ENCODE measurements at places on chromosomes 5 and 9.

DNA sequence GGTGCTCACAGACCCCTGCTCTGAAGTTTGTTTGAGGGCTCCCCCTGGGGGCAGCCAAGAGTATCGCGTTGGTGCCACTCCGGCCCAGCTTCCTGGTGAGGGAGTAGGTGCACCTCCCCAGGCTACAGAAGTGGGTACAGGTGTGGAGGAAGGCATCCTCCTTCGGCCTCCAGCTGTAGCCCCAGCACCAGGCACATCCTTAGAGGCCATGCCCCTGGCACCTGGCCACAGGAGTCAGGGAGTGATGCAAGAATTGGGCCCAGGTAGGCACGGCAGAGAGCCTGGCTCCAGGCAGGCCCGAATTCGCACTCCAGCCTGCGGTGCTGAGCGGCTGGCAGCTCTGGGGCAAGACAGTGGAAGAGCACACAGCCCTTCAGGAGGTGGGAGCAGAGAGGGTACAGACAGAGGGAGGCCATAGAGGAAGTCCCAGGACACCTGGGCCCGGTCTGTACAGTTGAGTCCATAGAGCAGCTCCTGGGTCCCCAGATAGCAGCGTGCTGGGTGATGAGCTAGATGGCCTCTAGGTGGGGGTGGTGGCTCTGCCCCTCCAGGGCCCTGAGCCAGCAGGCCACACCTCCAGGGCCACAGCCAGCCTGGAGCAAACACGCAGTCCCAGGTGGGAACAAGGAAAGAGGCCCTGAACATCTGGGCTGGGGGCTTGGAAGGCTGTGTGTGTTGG is 2.4 kb downstream of the SAPCD2 start:
- peak; percentile 84 for DNase-seq

GRCh38 chr5:56328753-56329560 is 95.8 kb upstream of the ANKRD55 start:
- DNase-seq = no peak

- DNase-seq = no peak
Observed at GRCh38 chr5:150593593-150593992, 46.9 kb upstream of the SYNPO start.

DNA sequence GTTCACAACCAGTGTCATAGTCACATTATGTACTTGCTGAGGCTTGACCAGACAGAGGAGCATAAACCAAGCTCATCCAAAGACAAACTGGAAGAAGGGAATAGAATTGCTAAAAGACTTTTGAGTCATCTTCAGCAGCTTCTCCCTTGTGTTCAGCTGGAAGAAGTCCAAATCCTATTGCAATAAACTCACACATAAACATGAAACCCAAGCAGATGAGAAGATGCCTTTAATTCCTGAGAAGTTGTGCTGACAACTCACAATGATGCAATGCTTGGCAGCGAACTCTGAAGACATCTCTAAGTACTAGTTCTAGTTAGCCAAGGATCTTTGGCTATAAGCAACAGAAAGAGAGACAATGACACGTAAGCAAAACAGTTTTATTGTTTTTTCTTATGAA is 642.1 kb downstream of the KCTD16 start:
- peak; percentile 62 for DNase-seq

GRCh38 chr9:120942186-120943001 is 15.8 kb upstream of the TRAF1 start:
- peak; percentile 64 for DNase-seq

- no peak for DNase-seq
Observed at GRCh38 chr9:91477106-91477505, 53.5 kb upstream of the NFIL3 start.

- DNase-seq = no peak
Observed at GRCh38 chr9:136172412-136173079, 32.4 kb downstream of the LHX3 start.

DNA sequence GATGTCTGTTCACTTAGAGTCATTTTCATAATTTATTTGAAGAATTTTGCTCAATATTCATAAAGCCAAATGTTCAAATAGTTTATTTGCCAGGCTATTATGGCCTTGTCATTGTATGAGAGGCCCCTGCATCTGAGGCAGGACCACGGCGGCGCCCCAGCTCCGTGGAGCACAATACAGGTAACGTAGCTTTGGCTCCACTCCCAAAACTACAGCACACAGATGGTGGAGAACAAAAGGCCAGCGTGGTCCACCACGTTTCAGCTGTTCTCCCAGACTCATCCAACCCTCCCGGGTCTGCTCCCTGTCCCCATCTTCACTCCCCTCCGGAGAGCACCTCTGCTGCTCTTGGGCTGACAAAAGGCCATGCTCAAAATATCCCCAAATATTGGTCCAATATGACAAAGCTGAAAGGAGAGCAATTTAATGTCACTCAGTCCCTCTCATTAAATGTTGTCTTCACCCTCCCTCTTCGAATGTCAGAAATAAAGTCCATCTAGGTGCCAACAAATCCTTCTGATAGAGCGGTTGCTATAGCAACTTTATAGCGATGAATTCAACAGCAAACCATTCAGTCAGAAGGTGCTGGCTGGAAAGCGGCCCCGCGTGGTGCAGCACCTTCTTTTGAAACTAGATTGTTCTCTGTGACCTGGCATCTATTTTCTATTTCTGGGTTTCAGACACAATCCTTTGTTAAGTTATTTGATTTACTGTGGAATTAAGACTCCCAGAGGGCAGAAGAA is 504.3 kb downstream of the ARHGEF28 start:
- no peak for DNase-seq

DNA sequence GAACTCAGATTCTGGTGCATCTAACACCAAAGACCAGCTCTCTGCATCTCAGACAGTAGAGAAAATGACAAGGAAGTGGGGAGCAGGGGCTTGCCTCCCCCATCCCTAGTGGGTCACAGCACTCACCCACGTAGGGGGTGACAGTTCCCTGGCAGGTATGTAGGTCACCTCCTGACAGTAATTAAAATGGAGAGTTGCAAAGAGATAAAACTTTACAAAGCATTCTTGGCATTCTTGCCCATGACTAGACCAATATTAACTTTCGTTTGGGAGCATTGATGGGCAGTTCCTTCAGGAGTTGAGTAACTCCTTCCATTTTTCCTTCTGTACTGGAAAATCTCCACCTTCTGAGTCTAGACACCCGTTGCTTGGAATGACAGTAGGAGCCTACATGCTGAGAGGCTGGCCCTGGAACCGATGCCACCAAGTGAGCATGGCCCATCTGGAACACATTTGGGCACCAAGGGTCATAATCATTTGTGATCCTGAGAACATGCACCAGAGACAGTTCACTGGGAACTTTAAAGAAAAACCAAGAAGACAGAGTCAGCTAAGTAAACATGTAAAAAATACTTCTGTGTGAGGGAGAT is 81.5 kb upstream of the MSX2 start:
- no peak for DNase-seq

GRCh38 chr5:125209650-125210049 is 463.2 kb upstream of the ZNF608 start:
- DNase-seq = no peak

GRCh38 chr9:16213781-16214515 is 656.5 kb downstream of the BNC2 start:
- DNase-seq = no peak

GRCh38 chr5:43274435-43275114 is 38.6 kb downstream of the HMGCS1 start:
- no peak for DNase-seq

DNA sequence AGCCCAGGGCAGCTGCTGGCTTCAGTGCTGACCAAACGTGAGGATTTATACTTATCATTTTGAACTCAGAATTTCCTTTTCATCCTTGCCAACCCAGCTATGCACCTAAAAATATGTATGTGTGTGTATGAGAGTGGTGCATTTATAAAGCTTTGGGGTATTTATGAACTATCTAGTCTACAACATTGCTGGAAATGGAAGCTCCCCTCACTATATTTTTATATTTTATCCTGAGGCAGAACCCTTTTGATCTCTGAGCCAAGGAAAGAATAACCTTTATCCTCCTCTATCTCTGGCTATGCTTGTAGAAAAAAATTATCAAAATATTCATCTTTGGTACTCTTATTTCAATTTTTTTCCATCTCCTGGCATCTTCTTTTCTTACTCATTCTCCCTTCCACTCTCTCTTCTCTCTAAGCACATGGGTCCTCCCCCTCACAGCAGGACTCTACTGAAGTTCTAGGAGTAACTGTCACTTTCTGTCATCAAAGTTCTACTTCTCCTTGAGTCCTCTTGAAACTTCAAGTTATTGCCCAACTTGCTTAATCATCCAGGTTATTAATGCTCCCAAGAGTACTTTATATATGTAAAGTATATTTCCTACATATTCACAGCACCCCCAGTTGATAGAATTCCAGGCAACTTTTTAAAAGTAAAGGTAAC is 190.9 kb downstream of the HINT1 start:
- no peak for DNase-seq

- no peak for DNase-seq
Observed at GRCh38 chr9:2228641-2229040, 213.5 kb downstream of the SMARCA2 start.

- no peak for DNase-seq
Observed at GRCh38 chr5:130045334-130045733, 141.1 kb downstream of the CHSY3 start.

- no peak for DNase-seq
Observed at GRCh38 chr9:121348221-121348620, 21.8 kb downstream of the STOM start.

GRCh38 chr5:14913096-14913495 is 41.5 kb upstream of the ANKH start:
- DNase-seq = no peak

DNA sequence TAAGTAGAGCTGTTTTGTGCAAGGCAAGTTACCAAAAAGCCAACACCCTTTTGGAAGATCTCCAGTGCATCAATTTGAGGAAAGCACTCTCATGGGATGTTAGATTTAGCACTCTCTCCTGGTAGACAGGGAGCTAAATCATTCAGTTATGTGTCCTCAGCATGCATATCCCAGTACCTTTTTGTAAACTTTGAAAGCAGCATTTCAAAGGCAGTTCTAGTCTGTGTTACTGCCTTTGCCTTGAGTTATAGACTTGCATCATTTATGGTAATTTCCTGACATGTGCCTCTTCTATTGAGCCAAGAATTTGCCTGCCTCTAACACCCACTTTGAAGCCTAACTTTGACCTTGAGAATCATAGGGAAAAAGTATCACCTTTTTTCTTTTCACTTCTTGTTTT is 120.6 kb downstream of the KIF4B start:
- no peak for DNase-seq

DNA sequence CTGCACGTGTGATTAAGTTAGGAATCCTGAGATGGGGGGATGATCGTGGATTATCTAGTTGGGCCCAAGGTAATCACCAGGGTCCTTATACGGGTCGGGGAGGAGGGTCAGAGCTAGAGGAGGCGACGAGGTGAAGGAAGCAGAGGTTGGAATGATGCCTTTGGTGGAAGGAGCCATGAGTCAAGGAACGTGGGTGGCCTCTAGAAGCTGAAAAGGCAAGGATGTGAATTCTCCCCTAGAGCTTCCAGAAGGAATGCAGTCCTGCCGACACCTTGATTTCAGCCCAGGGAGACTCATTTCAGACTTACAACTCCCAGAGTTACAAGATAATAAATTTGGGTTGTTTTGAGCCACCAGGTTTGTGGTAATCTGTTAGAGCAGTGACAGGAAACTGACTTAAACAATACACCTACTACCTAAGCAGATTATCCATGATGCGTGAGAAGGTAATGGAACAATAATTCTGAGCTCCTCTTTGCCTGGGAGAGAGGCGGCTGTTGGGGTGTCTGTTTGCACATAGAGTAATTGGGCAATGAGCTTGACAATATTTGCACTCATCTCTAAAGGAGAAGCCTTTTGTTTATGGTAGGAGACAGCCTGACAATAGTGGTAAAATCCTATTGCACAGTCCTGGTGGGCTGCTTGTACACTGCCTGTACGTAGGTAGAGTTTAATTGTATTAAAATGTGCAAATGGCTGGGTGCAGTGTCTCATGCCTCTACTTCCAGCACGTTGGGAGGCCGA is 129.3 kb upstream of the IER5L start:
- DNase-seq = no peak

All from ascending aorta (tissue), 2 donors.